ENCODE measurements at places on chromosomes 16 and 17.

- DNase-seq = no peak
These were observed at the start of gene HOXB4 for GRCh38 chr17:48577946-48578615. HOXB4 (minus strand) TSS chr17:48578350; CDS start chr17:48578319, 31 bp downstream.

GRCh38 chr16:89026121-89026612, 49.2 kb upstream of the CBFA2T3 start:
- DNase-seq = no peak

GRCh38 chr16:57507136-57508034, 21.1 kb upstream of the DOK4 start:
- DNase-seq = no peak

DNA sequence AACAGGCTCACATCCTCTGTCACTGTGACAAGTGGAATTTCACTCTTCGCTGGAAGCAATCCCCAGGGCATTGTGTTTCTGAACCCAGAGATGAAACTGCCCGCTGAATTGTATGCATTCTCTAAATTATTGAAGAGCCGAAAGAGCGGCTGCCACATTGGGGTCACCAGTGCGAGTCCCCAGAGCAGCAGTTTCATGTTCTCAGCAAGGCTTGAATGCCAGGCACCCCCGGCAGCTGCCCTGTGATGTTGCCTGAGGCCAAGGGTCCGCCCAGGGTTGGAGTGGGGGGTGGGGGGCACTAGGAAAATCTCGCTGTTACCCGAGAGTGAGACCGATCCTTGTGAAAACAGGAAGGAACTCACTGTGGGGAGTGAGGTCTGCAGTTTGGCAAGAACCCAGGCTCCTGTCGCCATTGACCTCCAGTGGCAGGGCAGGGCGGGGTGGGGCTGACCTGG, 20.7 kb upstream of the BCAR1 start:
- DNase-seq = no peak

DNA sequence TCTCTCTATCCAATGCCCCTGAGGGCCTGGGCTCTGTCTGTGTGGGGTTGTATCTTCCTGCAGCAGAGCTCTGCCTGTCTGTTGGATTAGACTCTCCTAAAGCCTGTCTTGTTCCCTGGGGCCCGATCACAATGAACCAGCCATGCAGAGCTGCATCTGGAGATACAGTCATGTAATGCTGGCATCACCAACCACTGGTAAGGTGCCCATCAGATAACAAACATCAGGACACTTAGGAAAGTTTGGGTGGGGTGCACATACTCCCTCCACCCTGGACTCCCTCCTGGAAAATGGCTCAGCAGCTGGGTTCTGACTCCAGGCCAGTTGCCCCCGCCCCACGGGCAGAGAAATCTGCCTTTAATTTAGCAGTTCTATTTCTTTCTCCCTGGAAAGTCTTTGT, 61.3 kb upstream of the BRD7 start:
- DNase-seq = no peak

DNA sequence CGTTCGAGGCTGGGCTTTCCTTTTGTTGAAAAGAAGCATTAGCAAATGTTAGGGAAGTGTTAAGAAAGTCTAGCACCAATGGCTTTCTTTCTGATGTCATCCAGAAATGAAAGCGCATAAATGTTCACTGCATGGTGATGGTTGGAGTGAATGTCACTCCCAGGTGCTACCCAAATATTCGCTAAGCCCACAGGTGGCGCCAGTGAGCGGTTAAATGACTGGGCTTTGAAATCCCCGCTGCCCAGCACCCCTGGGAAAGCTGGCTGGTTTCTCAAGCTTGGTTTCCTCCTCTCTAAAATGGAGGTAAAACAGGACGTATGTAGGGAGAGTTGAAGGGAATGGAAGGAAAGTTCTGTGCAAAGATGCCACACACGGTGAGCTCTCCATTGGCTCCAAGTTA, 104.4 kb downstream of the IRX5 start:
- no peak for DNase-seq

DNA sequence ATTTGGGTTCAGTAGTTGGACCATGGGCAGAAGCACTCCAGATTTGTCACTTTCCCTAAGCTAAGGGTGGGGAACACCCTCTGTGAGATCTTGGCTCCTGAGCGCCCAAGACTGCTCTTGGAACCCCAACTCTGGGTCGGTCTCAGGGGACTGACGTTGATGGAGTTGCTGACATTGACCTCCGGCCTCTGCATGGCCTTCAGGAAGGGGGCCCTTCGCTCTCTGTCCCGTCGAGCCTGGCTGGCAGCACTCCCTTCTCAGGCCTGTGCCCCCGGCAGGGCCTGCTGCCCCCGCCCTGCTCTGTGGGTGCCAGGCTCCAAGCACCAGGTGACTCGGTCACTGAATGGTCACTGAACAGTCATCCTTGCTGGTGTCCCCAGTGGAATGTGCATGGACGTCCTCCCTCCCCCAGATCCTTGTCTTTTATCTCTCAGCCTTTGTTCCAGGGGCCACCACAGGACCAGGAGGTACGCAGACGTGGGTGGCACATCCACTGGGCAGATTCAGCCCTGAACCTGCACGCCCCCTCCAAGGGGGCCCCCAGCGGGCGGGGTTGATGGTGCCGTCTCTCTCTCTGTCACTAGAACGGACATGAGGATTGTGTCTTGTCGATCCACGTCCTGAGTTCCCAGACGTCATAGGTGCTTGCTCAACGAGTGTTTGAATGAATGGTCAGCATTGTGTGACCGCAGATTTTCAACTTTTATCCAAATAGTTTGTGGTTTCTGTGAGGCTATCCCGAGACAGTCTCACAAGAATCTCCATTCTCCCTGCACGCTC, 314.5 kb downstream of the SEC14L1 start:
- DNase-seq = no peak

GRCh38 chr17:19454074-19454473, 43.0 kb downstream of the RNF112 start:
- DNase-seq = no peak

DNA sequence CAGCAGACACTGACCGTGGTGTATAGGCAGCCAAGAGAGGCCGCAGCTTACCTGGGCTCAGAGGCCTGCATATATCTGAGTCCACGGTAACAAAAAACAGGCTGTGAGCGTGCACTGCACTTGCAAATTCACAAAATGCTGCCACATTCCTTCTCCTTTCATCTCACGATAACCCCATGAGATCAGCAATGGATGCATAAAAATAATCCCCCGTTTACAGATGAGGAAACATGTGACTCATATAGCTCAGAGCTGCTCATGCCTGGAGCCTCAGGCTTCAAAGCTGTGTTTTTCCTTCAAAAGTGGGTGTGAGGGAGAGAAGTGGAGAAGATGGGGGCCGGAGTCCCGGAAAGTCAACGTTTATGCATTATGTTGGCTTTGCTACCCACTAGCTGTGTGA, 118.3 kb upstream of the FOXF1 start:
- DNase-seq = no peak

GRCh38 chr17:8443756-8444155, 8.1 kb downstream of the NDEL1 start:
- peak; percentile 49 for DNase-seq

DNA sequence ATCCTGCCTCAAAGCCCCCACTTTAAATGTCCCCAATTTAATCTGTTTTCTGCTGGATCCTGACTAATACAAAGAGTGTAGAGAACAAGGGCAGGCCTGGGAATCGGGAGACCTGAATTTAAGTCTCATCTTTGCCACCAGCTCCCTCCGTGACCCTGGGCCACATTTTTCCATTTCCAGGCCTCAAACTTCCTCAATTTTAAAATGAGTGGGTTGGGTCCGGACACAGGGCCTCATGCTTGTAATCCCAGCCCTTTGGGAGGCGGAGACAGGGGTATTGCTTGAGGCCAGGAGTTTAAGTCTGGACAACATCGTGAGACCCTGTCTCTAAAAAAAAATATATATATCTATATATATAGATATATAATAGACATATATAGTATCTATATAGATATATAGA, 61.4 kb downstream of the SRL start:
- no peak for DNase-seq

GRCh38 chr17:47270946-47271705, 17.5 kb downstream of the ITGB3 start:
- no peak for DNase-seq

DNA sequence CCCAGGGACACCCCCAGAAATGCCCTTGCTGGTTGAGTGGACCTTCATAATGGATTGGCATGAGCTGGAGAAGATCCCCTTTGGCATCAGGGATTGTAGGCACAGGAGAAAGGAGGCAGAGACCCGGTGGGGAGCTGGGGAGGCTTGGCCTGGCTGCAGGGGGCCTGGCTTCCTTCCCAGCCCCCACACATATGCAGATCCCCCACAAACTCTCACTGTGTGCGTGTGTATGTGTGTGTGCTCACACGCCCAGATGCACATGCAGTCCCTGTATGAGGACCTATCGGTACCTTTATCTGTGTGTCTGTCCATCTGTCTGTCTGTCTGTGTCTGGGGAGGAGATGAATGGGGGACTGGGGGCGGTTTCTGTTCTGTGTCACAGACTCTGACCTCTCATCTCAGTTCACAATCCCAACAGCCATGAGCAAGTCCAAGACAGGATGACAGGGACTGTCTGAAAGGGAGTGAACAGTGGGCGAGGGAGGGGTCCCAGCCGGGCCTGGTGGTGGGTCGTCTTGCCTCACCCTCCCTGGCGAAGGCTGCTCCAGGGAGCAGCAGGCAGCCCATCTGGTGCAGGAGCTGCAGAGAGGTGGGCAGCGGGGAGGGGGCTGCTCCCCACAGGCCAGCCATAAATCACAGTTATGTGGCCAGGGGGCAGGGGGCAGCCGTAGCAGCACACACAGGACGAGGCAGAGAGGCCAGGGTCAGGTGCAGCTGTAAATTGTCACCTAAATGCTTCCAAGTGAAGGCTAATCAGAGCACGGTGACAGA, 46.7 kb upstream of the LHX1 start:
- no peak for DNase-seq

DNA sequence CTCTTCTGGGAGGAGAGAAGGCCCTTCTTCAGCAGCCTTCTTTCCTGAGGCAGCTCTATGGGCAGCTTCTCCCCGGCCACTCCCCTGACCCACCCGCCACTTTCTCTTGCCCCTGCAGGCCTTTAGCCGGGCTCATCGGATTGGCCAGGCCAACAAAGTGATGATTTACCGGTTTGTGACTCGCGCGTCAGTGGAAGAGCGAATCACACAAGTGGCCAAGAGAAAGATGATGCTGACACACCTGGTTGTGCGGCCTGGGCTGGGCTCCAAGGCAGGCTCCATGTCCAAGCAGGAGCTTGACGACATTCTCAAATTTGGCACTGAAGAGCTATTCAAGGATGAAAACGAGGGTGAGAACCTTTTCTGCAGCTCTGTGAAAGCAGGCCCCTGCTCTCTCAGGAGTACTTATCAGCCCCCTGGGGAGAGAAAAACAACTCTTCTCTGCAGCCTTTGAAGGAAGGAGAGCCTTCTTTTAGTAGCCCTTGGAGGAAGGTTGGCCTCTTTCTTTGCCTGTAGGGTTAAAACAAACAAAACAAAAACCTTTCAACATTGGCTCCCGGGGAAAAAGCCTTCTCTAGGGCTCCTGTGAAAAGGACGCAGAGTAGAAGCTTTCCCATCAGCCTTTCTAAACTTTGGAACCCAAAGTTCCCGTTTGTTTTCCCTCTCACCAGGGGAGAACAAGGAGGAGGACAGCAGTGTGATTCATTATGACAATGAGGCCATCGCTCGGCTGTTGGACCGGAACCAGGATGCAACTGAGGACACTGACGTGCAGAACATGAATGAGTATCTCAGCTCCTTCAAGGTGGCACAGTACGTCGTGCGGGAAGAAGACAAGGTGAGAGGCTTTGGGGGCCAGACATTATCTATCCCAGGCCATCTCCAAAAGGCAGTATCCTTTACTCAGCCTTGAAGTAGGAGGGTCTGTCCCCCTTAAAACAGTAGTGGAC, 12.7 kb downstream of the RNF227 start:
- DNase-seq = no peak

GRCh38 chr17:61656721-61657217, 65.8 kb upstream of the NACA2 start:
- DNase-seq = no peak

GRCh38 chr17:559551-560431, 154.8 kb downstream of the VPS53 start:
- no peak for DNase-seq

- DNase-seq = no peak
These were observed 7.5 kb upstream of the TMEM101 start for GRCh38 chr17:44022246-44022645.

GRCh38 chr16:55349867-55350266, 25.9 kb downstream of the IRX6 start:
- no peak for DNase-seq
